ENCODE measurements at places on chromosomes 16 and 17.
A peak's percentile ranks its signal among the peaks of the same experiment; 100 is the strongest.

DNA sequence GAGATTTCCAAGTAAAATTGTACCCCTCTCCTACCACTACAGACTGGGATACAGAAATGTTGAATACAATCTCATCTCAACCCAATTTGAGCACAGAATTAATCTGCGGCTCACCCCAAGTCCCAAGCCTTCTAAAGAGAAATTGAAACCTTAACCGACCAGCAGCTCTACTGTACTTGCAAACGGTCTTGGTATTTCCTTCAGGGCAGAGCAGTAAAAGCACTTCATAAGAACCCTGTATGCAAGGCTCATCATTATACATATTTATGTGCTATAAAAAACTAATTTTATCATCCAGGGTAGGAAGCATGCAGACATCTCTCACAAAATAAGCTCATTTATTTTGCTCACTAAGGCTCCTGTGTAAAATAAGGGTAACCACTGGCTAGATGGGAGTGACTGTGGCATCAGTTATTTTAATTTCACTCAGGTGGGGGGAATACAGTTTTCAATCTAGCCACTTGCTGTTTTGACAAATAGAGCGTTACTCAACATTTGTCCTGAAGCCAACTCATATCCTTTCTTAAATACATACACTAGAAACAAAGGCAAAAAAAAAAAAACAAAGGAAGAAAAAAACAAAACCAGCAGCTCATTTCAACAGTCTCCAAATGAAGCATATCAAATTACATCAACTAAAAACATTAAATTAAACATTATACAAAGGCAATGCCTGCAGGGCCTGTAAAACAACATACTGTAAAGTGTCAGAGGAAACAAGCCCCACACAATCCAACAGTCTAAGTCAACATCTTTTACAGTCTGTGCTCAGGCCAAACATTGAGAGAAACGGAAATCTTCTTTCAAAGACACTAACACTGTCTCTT, 65.0 kb downstream of the PARN start:
- no peak for DNase-seq

DNA sequence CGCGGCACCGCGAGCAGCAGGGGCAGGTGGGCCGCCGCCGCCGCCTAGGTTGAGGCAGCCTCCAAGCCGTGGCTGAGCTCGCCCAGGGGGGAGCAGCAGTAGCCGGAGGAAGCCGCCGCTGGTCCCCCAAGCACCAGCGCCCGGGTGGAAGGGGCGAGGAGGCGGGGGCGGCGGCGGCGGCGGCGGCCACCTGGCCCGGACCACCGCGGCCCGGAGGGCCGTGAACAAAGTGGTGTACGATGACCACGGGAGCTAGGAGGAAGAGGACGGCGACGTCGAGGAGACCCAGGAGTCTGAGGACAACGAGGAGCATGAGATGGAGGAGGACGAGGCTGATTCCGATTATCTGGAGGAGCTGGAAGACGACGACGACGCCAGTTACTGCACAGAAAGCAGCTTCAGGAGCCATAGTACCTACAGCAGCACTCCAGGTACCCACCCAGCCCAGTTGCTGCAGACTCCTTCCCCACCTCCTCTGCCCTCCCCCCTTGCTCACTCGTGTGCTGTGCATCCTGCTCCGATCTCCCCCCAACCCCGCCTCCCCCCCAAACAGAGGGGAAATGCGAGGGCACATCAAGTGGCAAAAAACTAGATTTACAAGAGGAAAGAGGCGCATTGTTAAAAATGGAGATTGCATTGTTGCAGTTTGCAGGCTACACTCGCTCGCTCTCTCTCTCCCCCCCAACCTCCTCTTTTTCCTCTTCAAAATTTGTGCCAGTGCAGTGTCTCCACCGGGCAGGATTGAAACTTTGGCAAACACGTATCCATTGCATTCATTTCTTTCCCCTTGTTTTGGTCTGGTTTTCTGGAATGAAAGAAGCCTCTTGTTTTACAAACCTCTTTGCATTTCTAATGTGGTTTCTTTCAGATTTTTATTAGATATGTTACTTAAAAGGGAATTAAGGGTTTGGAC, 41.8 kb upstream of the AMZ2 start:
- peak; percentile 43 for DNase-seq

DNA sequence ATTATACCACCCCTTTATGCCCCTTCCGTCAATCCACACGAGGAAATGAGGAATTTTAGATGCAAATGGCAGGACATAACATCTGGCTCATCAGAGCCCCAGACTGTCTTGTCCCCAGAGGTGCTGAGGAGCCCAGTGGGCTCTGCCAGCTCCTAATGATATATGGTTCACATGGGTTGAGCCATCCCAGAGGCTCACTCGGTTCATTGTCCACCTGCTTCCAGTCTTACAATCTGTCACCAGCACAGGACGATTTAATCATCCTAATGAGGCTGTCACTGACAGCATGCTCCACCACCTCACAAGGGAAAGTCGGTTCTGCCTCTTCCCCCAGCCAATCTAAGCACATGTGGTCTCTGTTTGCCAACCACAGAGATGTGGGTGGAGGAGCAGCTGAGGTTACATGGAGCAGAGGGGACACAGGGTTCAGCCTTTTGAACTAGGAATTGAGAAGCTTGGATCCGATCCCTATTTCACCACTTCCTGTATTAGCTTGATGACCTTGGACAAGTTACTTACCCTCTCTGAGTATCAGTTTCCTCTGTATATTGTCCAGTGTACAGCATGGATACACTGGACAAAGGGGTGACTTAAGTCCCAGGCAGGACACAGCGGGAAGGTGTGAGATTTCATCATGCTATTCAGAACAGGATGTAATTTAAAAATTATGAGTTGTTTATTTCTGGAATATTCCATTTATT, 27.0 kb upstream of the DHX8 start:
- no peak for DNase-seq

GRCh38 chr16:67177743-67178699, 5.7 kb downstream of the MATCAP1 start:
- peak; percentile 38 for DNase-seq

DNA sequence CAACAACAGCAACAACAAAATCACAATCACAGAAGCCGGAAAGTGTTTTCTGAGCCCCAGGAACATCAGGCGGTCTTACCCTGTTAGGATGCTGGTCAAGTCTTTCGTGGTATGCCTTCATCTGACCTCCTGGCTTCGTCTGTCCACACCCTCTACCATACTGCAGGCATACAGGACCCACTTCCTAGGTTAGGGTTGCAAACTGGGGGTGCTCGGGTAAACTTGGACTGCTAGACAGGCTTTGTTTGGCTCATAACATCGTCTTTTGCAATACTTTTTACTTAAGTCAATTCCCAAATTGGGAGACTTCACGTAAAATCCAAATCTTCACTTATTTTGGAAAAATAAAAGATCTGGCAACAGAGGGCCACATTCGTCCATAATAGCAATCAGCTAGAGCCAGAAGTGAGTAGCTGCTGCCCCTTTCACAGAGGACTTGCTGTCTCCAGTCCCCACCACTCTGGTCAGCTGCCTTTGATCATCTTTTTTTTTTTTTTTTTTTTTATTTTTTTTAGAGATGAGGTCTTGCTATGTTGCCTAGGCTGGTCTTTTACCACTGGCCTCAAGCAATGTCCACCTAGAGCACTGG, 30.0 kb downstream of the CHD9 start:
- no peak for DNase-seq

DNA sequence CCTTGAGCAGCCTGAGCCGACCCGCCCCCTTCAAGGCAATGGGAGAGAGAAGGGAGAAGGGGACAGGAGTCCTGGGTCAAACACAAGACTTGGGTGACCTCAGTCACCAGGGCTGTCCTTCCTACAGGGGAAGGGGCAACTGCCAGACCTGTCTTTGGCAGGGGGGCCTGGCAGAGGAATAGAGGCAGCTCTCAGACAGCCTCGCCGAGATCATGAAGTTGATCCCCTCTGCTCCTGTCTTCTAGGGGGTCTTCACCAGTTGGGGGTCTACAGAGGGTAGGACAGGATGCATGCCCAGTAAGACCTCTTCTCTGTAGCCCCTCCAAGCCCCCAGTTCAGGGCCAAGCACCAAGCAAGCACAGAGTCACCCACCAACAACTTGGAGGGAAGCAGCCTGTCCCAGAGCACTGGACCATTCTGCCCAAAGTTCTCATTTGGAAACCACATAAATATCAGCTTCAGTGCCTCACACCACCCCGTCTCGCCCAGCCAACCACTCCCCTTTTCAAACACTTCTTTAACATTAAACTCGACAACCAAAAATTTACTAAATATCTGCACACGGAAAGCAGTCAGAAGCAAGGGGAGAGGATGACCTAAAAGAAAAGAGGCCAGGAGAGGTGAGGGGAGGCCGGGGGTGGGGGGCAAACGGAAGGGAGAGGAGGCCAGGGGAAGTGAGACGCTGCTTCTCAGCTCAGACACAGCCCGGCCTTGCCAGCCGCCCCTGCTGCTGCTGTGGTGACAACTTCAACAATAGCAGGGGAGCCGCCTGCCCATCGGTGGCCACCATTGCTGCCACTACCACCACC, 7.7 kb downstream of the DOK4 start:
- no peak for DNase-seq

- DNase-seq = peak; percentile 61
Measured at GRCh38 chr17:76714822-76715495, 4.2 kb upstream of the MXRA7 start.

DNA sequence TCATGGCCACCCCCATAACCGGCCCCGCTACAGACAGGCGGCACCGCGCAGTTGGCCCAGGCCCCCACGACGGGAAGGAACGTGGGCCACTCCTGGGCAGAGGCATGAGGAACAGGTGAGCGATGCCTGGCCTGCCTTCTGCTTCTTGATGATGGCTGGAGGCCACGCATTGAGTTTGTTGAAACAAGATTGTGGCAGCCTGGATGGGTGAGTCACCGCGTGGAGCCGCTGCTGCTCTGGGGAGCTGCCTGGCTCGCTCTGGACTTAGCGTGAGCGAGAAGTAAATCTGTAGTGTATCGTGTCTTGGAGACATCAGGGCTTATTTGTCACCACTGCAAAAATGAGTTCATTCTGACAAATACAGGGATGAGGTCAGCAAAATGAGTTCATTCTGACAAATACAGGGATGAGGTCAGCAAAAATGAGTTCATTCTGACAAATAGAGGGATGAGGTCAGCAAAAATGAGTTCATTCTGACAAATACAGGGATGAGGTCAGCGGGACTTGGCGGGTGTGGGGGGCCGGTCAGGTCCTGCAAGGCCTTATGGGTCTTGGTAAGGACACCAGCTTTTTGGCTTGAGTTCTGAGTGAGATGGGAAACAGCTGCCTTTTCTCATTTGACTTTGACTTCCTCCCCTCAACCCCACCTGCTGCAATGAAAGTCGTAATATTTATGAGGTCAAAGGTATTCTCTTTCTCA, 93.0 kb downstream of the SEC14L1 start:
- no peak for DNase-seq

DNA sequence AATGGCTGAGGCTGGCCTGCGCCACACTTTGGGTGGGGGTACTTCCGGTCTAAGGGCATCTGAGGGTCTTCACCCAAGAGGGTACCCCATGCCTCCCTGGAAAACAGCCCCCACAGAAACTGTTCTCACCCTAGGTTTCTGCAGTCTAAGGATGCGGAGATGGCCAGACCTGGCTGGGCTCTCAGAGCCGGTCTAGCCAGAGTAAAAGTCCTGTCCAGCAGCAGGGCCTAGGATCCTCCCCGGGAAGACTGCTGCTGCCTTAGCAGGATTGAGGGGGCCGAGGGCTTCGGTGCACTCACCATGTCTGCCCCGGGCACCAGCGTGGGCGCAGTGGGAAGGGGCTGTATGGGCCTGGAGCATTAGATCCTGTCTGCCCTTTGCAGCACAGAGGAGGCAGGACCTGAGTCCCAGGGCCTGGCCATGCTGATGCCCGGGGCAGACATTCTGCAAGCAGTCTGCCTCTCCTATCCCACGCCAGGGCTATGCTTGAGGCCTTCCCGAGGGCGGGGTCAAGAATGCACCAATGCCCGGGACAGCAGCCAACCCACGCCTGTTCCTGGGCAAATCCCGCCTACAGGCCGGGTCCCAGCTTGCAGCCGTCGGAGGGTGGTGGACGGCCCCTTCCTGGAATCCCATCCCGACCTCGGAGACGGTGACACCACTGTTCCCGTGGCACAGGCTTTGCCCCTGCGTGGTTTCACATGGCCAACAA, 54.7 kb downstream of the CBFA2T3 start:
- DNase-seq = no peak

GRCh38 chr17:40072040-40072734, 9.4 kb downstream of the THRA start:
- no peak for DNase-seq

- no peak for DNase-seq
Measured at GRCh38 chr17:44557651-44558285, 484 bp downstream of the FZD2 start.

DNA sequence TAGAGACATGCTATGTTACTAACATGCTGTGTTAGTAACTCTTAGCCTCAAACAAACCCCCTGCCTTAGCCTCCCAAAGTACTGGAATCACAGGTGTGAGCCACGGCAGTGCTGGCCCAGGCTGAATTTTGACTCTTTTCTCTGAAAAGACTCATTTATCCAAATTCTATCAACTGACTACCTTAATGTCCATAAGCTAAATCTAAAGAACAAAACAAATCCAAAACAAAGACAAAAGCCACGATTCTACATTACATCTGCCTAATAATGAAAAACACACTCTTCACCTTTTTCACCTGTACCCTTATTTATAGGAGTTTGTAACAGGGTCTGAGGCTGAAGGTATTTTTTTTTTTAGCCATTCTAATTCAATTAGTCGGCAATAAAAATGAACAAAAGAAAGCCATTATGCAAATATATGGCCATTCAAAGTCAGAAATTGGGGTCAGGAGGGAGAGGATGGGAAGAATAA, 432.5 kb downstream of the RBFOX1 start:
- DNase-seq = no peak

- no peak for DNase-seq
Measured at GRCh38 chr16:80914379-80915078, 92.2 kb downstream of the CMC2 start.

- DNase-seq = no peak
Measured at GRCh38 chr16:4472880-4473279, 1.5 kb downstream of the NMRAL1 start.

GRCh38 chr16:685967-686366, 1.8 kb upstream of the JMJD8 start:
- DNase-seq = no peak

DNA sequence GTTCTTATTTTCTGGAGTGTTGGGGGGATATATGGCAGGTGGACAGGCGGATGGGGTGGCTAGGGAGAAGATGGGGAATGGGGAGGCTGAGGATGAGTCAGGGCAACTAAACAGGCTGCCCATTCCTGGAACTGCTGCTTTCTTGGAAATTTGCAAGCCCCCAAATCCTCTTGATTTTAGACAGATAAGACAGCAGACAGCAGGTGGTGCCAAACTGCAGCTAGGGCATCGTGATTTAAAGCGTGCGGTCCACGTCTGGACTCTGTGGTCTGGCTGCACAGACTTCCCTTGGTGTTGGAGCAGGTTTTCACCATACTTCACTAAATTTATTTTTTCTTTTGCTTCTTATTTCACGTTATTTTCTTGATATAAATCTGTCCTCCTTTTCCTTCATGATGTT, 10.9 kb upstream of the KRT24 start:
- DNase-seq = no peak

GRCh38 chr17:13541032-13541480, 60.7 kb downstream of the HS3ST3A1 start:
- no peak for DNase-seq

DNA sequence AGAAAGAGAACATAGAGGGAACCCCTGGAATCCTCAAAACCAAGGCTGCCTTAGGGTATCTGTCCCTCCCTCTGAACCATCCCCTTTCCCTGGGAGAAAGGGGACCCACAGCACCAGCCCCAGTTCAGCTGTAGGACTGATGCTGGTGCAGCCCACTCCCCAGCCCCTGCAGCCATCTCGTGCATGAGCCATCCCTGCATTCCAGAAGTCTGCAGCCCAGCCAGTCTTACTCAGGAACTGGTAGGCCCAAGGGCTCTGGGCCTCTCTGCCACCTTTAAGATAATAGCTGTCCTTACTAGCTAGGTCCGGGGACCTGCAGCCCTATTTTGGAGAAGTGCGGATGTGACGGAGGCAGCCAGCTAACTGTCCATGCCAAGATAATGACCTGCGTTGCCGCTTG, 6.0 kb upstream of the EVPL start:
- no peak for DNase-seq
